ENCODE measurements at places on chromosomes 16 and 17.

GRCh38 chr16:72430121-72430520, 258.2 kb upstream of the PMFBP1 start:
- no peak for DNase-seq

GRCh38 chr17:69593716-69594115, 179.2 kb downstream of the MAP2K6 start:
- no peak for DNase-seq

GRCh38 chr16:558298-559020, 1.7 kb upstream of the PRR35 start:
- DNase-seq = no peak

GRCh38 chr17:8366231-8366630, 10.3 kb downstream of the KRABD2 start:
- DNase-seq = no peak

DNA sequence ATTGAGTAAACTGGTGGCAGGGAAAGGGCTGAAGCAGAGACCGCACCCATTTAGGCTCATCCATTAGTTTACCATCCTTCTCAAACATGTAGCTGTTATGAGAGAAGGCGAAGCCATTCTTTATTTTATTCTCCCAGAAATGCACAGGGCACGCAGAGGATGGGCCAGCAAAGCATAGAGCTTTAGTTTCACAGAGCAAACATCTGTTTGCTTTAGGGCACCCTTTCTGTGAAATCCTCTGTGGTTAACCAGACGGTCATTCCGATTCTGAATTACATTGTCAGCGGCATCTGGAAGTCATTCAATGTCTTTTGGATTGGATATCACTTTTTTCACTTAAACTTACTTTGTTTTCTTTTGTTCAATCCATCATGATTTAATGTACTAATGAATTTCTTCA, 96.0 kb downstream of the TOX3 start:
- DNase-seq = no peak

DNA sequence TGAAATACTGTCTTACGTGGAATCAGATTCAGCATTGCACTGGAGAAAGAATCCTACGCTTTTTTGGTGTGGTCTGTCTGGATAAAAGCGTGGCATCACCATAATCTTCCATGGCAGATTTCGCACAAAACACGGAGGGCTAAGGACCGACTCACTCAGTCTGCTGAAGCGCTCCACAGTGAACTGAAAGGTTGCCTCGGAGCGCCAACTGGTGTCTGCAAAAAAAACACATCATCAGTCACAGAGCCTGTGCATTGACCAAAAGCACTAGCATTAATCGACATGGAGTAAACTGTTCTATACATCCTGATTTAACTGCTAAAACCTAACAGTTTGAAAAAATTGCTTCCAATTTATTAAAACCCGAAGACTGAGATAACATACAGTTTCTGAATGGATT, 40.5 kb downstream of the USP7 start:
- DNase-seq = no peak

- peak; percentile 62 for DNase-seq
Measured at GRCh38 chr17:2215616-2216364, 87.8 kb downstream of the SMG6 start.

DNA sequence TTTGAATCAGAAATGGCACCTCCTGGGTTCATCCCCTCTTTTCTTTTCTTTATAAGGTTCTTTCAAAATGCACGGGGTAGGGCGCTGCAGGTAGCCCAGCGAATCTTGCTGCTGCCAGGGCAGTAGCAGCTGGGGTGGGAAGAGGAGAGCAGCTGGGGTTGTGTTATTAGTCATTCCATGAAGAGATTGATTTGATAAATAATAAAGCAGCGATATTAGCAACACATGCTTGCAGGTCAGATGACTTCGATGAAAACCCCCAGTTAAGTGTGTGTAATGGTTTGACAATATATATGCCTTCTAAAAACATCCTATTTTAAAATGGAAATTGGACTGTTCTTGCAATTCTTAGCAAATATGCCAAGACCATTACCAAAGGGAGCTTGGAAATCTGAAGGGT, 200.7 kb downstream of the CCDC182 start:
- no peak for DNase-seq

GRCh38 chr17:48213797-48214196, 106.2 kb downstream of the SNX11 start:
- DNase-seq = no peak

DNA sequence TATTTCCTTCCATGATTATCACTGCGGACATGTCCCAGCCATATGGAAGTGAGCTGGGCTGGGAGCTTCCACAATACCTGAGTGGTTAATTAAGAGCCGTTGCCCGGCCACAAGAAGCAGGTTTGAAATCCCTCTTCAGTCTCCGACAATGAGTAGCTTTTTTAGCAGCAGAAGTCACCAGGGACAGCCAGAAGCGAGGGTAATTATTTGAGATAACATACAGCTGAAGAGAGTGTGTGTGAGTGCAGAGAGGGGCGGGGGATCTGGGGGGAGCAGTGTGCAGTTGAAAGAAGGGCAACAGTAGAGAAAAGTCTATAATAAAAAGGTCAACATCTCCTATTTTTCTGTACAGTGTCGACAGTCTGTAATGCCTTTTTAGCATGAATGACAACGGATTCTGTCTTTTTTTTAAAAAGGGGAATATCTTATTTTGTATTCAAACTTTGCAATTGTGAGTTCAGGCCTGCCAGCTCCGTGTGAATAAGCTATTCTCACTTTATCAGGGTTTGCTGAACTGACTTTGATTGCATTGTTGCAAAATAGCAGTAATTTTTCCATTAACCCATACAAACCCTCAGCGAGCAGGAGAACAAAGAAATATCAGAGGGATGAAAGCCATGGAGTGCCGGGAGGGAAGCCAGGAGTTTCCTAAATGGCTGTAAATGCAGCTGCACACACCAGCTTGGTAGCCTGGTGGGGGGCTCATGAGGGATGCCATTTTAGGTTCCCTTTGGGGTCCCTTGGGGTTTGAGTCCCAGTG, 220.3 kb upstream of the IRX3 start:
- DNase-seq = no peak

DNA sequence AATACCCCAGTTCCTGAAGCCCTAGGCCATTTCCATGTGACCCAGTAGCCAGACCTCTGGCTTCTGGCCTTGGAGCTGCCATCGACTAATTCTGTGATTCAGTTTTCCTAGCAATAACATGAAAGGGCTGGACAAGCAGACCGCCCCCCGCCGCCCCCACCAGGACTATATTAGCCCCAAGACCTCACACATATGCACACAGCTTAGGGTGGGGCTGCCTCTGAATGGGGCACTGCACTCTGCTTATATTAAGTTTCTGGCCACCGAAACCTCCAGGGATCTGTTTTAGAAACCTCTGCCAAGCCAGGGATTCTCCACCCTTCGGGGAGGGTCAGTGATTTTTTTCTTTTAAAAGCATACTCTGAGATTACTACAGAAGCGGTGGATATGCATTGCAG, 2.3 kb downstream of the RAB11FIP4 start:
- DNase-seq = no peak

DNA sequence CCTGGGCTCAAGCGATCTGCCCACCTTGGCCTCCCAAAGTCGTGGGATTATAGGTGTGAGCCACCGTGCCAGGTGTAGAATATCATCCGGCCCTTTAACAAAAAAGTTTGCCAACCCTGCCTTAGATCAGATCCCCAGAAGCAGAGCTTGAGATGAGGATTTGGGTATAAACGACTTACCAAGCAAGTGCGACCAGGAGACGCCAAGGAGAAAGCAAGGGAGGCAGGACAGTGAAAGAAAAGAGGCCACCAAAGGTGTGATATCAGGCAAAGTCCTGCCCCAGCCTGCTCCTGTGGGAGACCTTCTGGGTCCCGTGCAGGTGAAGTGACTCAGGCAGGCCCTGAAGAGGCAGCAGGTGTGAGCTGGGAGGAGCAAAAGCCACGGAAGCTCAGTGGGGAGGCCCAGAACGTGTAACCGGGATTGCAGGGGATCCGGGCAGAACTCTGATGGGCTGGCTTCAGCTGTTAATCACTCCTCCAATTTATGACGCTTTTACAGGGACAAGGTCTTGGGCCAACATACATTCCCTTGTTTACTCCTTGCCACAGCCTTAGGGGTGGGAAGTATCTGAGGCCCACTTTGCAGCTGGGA, 14.1 kb upstream of the CALB2 start:
- DNase-seq = no peak

DNA sequence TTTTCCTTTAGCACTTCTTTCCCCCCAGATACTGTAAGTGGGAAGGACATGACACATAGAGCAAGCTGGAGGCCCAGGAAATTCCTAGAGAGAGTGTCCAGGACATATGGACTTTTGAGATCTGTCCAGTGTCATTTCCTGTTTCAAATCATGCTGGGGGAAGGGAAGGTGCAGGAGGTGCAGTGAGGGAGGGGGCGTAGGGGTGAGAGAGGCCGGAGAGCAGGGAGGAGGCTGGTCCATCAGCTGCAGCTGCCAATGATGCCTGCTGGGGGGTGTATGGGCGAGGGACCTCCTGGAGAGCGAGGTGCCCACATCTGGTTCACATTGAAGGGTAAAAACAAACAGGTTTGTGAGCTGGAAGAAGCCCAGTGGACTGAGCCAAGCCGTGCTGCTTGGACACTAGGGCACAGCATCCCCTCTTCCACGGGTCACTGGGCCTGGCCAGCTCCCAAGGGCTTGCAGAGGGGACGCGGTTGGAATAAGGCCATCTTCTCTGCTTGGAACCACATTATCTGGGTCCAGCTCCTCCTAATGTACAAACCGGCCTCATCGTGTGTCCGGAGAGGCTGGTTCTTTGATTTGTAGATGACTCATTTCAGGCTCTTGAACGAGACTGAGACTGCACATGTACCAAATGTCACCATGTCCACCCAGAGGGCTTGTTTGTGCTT, 70.4 kb upstream of the SMURF2 start:
- DNase-seq = no peak

- peak; percentile 23 for DNase-seq
Measured at GRCh38 chr17:68127914-68128313, 92.4 kb downstream of the KPNA2 start.

GRCh38 chr17:41925991-41926590, 4.3 kb upstream of the ODAD4 start:
- no peak for DNase-seq

DNA sequence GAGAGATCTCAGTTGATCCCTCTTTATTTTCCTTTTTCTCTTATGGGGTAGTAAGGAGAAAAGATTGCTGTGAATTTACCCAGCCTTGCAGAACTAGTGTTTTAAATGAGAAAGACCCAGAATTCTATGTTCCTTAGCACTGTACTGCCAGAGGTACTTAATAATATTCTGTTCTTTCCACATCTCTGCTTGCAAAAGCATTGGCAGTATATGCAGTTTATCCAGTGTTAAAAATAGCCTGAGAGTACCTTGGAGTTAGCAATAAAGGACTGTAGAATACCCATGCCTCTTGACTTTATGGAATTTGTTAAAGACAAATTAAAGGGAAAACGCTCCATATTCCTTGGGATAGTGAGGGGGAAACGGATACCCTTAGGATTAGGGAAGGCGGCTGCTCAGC, 11.9 kb downstream of the SLC7A6 start:
- DNase-seq = no peak

- DNase-seq = no peak
Measured at GRCh38 chr17:77018504-77018903, 122.3 kb upstream of the SEC14L1 start.

- no peak for DNase-seq
Measured at GRCh38 chr17:39737760-39738567, at the start of gene GRB7. GRB7 (plus strand) TSS chr17:39737938; CDS start chr17:39742302, 4,364 bp downstream.

DNA sequence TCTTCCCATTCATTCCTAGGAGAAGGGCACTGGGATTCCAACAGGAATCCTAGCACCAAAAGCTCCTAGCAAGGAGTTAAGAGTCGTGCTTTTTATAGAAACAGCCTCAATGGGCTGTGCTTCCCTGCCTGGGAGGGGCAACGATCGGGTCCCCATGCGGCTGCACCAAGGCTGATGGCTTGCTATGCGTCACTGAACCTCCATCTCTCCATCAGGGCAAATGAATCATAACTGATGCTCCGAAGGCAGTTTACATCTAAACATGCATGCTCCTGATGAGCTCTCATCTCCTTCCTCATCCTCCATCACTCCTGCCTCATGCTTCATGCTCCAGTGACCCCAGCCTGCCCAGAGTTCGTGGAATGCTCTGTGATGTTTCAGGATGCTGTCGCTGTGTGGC, 270.5 kb downstream of the FOXL1 start:
- no peak for DNase-seq

GRCh38 chr16:88882358-88883030, 16.0 kb upstream of the PABPN1L start:
- DNase-seq = peak; percentile 80

DNA sequence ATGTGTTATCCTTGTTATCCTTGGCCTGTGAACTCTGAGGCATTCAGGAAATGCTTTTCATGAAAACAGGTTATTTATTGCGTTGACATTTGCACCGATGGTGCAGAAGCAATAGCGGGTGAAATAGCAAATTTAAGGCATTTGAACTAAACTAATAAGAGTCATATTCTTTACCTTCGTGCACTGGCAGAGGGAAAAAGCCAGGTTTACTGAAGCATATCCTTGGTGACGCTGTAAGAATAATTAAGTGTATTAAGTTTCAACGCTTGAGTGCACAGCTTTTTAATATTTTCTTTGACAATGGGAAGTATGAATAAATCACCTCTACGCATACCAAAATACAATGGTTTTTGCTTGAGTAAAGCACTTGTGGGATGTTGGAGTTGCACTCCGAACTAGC, 13.6 kb upstream of the KPNA2 start:
- DNase-seq = no peak

- peak; percentile 78 for DNase-seq
Measured at GRCh38 chr16:29700253-29700987, 21.4 kb downstream of the QPRT start.

DNA sequence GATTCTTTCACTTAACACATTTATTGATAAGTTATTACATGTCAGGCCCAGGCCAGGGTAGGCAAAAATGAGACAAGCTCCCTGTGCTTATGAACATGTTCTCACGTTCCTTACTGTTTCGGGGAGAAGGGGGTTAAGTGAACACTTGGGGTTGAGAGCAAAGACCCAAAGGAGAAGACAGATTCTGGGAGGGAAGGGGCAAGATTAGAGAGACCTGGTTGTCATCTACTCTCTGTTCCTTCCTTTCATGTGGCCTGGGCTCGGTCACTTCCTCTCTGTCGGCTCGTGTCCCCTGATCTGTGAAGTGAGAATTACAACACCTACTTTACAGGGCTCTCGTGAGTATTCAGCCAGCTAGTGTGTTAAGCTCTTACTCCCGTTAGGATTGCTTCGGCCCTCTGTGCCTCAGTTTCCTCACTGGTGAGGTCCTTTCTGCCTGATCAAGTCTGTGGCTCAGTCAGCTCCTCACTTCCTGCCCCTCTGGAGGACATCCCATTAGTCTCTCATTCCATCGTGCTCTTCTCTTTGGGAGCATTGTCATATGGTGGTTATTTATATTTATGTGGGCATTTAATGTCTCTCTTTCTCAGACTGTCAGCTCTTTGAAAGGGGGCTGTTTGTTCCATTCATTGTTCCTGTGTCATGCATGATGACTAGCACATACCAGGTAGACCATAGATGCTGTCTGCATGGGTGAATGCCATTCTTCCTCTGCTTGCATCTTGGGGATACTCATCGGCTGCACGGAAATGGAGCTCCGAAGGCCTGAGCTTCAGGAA, 38.9 kb downstream of the PLCG2 start:
- no peak for DNase-seq

DNA sequence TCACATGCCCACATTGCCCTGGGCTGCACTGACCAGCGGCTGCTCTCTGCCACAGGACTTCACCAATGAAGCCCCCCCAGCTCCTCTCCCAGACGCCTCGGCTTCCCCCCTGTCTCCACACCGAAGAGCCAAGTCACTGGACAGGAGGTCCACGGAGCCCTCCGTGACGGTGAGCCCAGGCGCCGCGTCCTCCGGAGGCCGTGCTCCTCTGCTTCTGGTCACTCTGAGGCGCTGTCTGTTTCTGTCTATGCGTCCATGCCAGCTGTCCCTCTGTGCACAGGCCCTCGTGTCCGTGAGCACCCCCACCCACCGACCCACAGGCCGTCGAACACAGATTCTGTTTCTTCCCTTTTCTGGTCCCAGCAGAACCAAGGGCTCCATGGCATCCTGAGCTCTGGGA, 62.6 kb downstream of the PLD6 start:
- DNase-seq = no peak
